ENCODE measurements at places on chromosomes 6 and 20. TPM values are rescaled to one million over a fixed set of nuclear protein-coding genes. Genes with fewer than 3 reads are reported as not detected.

Gene PSMA7
- 342 TPM for total RNA-seq

Gene OXT
- 0.18 TPM for total RNA-seq

Gene PLA2G7
- total RNA-seq = not detected

Gene MROH8
- 1.0 TPM for total RNA-seq

Gene SLC17A2
- total RNA-seq = not detected

Gene GRIK2
- 3.5 TPM for total RNA-seq

Gene TREML2
- not detected for total RNA-seq

Gene SPATS1
- not detected for total RNA-seq

Gene CCDC167
- 13.6 TPM for total RNA-seq

Gene CGAS
- total RNA-seq = 4.3 TPM

Gene CASS4
- 0.09 TPM for total RNA-seq

Gene TOX2
- 1.1 TPM for total RNA-seq

Gene CRISP2
- not detected for total RNA-seq

Gene SLC24A3
- 1.6 TPM for total RNA-seq

Gene NR2E1
- total RNA-seq = not detected

Gene MEP1A
- not detected for total RNA-seq

Gene PRSS16
- total RNA-seq = 0.28 TPM

Gene MRAP2
- 0.65 TPM for total RNA-seq

Gene WFDC8
- total RNA-seq = not detected

Gene TRIM10
- not detected for total RNA-seq

Gene MTFR2
- total RNA-seq = 0.83 TPM

Gene ZSCAN16
- total RNA-seq = 1.8 TPM

Gene C6orf89
- 52.9 TPM for total RNA-seq

Gene ZFP57
- total RNA-seq = not detected

Gene ADGRF5
- 0.14 TPM for total RNA-seq

Gene SERPINB6
- total RNA-seq = 103 TPM

Gene RBM24
- 3.5 TPM for total RNA-seq

Measured in smooth muscle cell of bladder (primary cell).